Adrenal gland (tissue), 19 donors: ENCODE measurements at places on chromosomes 6 and 20. TPM values are rescaled to one million over a fixed set of nuclear protein-coding genes. Genes with fewer than 3 reads are reported as not detected.

- H3K4me1 ChIP-seq = no peaks in the 10 kb centered on the region
- H3K4me3 ChIP-seq = no peak overlapping the region
- H3K36me3 ChIP-seq = no peaks in the 10 kb centered on the region
- no peak for DNase-seq
- H3K27ac ChIP-seq = no peak overlapping the region
Measured at GRCh38 chr20:47020231-47020630, 125.6 kb downstream of the EYA2 start.

DNA sequence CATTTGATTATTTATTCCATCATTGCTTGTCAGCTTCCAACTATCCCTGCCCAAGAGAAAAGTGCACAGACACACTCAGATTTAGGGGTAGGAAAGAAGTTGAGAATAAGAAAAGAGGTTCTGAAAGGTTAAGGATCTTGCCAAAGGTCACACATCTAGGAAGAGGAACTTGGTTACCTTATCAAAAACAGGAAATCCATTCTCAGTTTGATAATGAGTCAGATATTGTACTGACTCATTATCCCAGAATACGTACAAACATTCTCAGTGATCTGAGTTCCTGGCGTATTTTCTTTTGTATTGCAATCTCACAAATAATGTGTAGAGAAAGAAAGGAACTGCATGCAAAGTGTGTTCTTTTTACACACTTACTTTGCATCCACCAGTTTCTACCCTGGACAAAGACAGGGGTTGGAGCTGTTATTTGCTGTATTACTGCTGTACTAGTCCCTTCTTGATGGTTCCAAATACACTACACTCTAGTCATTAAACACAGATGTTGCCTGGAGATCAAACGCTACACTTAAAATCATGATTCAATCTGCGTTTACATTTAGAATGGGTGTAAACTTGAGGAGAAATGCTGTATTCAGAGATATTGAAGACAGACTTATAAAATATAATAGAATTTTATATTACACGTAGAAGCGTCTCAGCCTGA lies 545.7 kb downstream of the PRKN start:
- H3K27ac ChIP-seq = no peak overlapping the region
- no peaks in the 10 kb centered on the region for H3K36me3 ChIP-seq
- no peaks in the 10 kb centered on the region for H3K4me1 ChIP-seq
- no peaks in the 10 kb centered on the region for H3K27me3 ChIP-seq

GRCh38 chr20:38209054-38209675 lies 44.1 kb upstream of the TGM2 start:
- H3K4me1 ChIP-seq = no peaks in the 10 kb centered on the region
- no peaks in the 10 kb centered on the region for H3K27me3 ChIP-seq
- H3K36me3 ChIP-seq = no peaks in the 10 kb centered on the region
- H3K27ac ChIP-seq = no peak overlapping the region
- no peak overlapping the region for H3K4me3 ChIP-seq
- no peak for DNase-seq

DNA sequence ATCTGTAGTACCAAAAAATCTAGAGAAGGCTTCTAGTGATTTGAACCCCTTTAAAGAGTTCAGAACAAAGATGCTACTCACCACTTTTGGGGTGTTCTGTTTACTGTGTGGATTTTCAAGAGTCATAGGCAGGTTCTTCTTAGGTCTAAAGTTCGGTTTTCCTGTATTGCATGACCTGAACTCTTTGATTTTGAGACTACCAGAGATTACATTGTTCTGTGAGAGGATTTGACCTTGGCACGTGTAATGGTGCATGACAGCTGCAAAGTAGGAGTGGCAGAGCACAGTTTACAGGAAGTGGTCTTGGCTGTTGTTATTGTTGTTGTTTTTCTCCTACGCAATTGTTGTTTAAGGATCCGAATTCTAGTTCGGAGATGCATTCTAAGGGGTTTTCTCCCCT lies 592.7 kb downstream of the EPHA7 start:
- no peaks in the 10 kb centered on the region for H3K36me3 ChIP-seq
- DNase-seq = no peak
- no peaks in the 10 kb centered on the region for H3K4me1 ChIP-seq
- no peak overlapping the region for H3K27ac ChIP-seq

- no peak overlapping the region for H3K4me3 ChIP-seq
- H3K27me3 ChIP-seq = no peaks in the 10 kb centered on the region
Measured at GRCh38 chr6:132365281-132365907, 35.9 kb downstream of the MOXD1 start.

GRCh38 chr6:116483616-116484015 lies 22.4 kb downstream of the CALHM6 start:
- H3K27me3 ChIP-seq = no peaks in the 10 kb centered on the region
- no peaks in the 10 kb centered on the region for H3K4me1 ChIP-seq
- no peak overlapping the region for H3K4me3 ChIP-seq
- H3K36me3 ChIP-seq = no peaks in the 10 kb centered on the region
- H3K27ac ChIP-seq = no peak overlapping the region

Gene REM1
- 19.3 TPM for total RNA-seq

Gene KPNA5
- total RNA-seq = 18.3 TPM

Gene ABHD16B
- not detected for total RNA-seq
